ENCODE measurements at places on chromosomes 6 and 20.

DNA sequence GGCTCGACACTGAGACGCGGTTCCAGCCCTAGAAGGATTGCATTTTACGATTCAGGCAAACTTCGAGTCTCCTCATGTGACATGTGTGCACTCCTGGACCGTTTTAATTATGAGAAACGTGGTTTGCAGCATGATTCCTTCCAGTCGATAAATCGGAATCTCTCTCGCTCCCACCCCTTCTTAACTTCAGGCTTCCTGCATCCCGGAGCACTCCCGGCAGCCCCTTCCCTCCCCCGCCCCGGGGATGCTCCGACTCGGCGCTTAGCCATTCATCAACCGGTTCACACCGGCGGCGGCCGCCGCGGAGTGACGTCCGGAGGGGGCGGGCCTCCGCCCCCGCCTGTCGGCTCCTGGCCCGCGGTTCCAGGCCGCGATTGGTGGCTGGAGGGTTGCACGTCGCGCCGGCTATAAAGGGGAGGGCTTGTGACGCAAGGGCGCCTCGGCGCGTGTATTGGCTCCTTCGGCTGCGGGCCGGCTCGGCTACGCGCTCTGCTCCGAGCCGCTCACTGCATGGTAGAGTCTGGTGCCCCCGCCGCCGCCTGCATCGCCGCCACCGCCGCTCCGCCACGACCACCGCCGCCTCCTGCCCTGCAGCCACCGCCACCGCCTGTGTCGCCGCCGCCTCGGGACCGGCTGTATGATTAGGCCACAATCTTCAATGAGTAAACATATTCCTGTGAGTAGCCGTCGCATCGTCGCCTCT, at the start of the genes LOC128125822 and PTP4A1:
LOC128125822 (plus strand) TSS at position 437 of the 703 bp plus-strand sequence.
PTP4A1 (plus strand) TSS at position 437 of the 703 bp plus-strand sequence. CDS start 4,401 bp downstream, outside the sequence.
- DNase-seq = peak; percentile 99

DNA sequence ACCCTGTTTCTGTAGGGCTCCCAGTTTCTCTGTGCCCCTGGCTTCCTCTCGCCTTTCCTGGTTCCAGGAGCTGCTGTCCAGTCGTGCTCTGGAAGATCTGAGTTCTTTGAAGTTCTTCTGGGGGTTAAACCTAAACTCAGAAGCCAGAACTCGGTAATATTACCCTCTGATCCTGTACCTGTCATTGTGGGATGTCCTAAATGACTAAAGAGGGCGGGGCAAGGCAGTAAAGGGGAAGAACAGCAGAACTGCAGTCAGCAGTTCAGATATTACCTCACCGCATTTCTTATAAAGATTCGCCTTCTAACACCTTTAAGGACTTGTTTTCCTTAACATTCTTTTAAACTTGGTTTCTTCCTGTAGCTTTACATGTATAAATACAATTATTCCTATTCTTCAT, 63.9 kb downstream of the FAM120B start:
- no peak for DNase-seq

DNA sequence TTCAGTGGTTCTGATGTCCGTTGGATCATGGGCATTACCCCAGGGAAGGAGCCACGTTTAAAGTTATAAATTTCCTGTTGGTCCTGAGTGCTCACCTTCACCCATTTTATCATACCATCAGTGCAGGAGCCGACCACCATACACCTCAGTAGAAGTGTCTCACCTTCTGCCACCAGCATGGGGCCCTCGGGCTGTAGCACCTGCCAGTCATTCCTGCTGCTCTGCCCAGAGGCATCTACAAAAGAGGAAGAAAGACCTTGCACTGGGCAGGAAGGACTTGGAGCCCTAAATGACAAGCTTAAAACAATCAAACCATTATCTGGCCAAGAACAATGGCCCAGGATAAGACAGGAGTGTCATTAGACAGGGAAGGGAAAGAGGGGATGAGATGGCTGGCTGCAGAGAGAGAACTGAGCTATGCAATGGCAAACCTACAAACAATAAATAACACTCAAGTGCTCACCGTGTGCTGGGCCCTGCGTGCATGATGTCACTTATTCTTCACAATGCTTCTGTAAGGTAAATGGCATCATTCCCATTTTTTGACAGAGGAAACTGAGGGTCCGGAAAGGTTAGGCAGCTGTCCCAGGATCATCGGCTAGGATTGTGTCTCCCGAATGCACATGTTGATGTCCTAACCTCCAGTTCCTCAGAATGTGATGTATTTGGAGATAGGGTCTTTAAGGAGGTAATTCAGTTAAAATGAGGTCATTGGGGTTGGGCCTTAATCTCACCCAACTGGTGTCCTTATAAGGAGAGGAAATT, 11.2 kb downstream of the SIRPB2 start:
- DNase-seq = peak; percentile 42

DNA sequence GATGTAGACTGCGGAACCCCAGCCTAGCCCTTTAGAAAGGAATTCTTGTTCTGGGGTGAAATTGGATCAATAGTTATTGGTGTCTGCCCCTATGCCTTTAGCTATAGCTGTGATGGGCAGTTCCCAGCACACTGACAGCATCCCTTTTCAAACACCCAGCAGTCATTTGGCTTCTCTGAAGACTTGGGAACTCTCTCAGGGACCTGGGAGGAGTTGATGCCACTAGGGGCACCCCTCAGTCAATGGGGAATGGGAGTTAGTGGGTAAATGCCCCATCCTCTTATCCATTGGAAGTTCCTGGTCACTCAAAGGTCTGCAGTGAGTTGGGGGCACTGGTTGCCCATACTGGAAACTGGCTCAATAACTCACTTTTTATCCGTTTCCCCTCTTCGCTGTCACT, 31.6 kb upstream of the CSNK2A1 start:
- no peak for DNase-seq

DNA sequence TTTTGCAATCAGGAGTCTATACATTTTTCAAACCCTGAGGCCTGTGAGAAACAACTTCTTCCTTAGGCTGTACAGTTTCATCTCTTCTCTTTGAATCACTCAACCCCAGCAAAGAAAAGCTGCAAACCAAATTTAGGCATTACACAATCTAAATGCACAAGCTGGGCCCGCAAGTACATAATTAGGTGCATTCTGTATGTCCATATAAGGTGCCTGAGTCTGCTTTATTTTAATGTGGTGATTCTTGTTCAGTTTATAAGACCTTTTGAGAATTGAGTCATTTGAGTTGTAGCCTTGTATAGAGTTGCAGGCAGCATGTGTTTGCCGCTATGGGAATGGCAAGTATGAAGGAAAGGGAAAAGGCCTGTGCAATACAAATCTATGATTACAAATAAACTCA, 709.6 kb upstream of the MARCKS start:
- no peak for DNase-seq

DNA sequence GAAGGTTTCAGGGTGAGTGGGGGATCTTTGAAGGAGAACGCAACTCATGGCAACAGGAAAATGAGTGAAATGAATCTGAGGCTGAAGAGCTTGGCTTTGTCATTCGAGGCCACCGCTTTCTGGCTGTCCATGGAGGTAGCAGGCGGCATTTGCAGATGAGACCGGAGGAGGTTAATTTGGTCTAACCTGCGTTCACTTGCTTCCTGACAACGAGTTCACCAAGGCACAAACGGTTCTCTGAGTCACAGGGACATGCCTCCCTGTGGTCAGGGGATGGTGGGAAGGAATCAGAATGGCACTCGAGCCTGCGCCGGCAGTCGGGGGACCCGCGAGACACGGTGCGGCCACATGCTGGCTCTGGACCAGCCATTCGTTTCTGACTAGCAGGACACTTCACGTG, 75.0 kb downstream of the IRF4 start:
- no peak for DNase-seq

DNA sequence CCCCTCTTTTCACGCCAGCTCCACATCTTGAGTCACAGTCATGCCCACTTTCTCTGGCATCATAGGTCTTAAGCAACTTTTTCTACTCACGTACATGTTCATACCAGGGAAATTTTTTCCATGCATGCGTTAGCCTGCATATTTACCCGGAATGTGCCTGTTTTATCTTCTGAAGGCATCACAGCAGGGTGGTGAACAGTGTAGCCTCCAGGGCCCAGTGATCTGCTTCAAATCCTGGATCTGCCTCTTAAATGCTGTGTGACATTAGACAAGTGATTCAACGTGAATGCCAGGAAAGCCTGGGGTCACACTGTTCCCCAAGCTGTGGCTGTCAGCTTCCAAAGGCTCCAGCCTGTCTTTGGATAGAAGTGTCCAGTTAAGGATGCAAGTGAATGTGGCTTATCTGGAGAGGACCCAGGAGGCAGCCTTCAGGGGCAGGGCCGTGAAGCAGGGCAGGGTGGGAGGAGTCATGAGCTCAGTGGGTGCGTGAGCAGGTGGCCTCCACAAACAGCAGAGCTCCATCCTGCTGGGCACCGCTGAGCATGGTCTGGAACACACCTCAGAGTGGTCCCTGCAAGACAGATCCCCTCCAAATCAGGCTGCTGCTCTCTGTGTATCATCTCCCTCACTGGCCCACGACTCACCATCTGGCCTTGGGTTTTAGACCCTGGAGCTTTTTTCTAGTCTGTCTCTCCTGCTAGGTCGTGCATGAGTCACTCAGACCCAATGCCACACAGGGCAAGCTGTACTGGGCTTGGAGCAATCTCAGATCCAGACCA, 30.4 kb upstream of the CD93 start:
- no peak for DNase-seq

DNA sequence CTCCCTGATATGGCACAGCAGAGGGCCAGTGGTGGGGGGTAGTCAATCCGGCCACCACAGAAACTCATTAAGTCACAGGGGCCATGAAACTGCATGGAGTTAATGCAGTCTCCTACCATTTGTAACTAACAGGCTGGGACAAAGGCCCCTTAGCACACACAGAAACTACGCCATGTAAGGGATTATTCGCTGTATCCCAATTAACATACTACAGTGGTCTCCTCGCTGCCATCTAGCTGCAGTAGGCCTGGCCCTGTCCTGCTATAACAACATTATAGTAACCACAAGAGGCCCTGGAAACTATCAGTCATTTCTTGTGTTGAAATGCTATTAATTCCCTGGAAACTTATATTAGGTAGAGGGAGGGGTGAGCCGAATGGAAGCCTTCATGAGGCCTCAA, 72.3 kb upstream of the CCN2 start:
- DNase-seq = peak; percentile 58

DNA sequence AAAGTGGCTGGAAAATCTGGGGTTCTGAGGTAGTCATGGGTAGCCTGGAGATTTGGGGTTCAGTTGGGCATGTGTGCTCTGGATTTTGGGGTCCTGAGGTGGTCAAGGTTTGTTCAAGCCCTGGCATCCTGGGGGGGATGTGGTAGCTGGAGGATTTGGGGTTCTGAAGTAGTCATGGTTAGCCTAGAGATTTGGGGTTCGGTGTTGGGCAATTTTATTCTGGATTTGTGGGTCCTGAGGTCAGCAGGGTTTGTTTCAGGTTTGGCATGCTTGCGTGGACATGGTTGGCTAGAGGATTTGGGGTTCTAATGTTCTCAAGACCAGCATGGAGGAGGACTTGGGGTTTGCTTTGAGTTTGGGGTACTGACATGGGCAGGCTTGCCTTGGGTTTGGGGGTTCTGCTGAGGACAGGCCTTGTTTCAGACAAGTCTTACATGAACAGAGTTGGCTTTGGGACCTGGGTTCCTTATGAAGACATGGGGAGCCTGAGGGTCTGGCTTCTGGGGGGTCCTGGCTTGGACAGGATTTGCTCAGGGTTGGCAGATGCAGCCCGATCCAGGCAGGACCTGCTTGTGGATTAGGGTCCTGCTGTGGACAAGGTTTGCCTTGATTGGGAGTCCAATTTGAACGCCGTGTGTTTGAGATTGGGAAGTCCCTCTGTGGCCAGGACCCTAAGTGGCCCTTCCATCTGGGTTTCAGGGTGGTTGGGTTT, 906 bp downstream of the ANKRD60 start:
- DNase-seq = no peak

- no peak for DNase-seq
These were observed 54.9 kb upstream of the NT5E start for GRCh38 chr6:85394853-85395538.

DNA sequence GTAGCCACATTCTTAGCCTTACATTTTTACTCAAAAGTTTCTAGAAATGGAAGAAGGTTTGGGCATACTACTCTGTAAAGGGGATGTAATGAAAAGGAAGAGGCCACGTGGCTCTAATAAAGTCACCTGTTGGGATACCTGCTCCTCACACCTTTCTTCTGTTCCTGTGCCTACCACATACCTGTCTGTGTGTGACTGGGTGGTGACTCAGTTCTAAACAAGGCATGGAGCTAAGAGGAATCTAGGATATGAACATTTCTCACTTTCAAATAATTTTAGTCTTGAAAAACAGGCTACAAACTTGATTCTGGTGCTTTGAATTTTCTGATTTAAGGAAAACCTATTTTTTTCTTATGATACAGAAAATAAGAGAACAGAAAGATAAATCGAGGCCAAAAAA, 363.6 kb downstream of the RFPL4B start:
- no peak for DNase-seq

Data from mesendoderm (in vitro differentiated cells).